Left renal cortex interstitium (tissue), 4 donors: ENCODE measurements at places on chromosomes 11 and 22.

GRCh38 chr11:121587182-121587581 lies 134.4 kb upstream of the SORL1-AS1 start:
- DNase-seq, result no peak

DNA sequence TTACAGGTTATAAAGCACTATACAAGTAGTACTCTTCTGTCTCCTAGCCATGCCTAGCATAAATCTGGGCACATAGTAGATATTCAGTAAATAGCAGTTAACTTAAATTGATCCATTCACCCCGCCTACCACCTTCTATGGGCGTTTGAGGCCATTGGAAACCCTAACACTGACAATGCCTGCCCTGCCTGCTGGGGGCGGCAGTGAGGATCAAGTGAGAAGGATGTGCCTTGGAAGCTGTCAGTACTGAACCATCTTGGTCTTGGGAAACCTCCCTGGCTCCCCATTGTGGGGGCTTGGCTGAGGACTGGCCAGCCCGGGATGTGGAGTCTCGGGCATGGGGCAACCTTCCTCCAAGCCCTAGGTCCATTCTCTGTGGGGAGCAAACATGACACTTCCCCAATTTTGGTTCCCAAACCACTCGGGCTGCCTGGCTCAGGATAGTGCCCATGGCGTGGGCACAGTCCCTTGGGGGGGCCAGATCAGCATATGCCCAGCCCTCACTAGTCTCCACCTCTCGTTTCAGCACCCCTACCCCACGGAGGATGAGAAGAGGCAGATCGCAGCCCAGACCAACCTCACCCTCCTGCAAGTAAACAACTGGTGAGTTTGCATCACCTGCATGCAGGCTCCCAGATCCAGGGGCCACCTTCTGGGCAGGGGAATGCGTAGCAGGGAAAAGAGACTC lies 67.4 kb downstream of the FEZ1 start:
- DNase-seq, result no peak

DNA sequence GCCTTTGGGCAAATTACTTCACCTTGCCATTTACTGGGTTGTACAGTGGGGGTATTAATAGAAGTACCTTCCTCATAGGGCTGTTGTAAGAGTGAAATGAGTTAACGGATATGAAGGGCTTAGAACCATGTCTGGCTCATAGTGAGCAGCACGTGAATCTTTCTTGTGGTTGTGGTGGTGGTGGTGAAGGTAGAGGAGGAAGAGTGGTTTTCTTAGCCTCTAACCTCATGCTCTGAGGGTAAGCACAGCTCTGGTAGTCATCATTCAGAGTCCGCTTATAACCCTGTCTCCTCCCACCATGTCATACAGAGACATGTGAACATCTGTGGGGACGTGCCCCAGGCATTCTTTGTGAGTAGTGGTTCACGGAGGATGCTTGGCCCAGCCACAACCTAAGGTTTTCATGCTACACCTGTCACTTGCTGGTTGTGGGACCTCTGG lies 43.6 kb downstream of the TEAD1 start:
- no peak for DNase-seq

DNA sequence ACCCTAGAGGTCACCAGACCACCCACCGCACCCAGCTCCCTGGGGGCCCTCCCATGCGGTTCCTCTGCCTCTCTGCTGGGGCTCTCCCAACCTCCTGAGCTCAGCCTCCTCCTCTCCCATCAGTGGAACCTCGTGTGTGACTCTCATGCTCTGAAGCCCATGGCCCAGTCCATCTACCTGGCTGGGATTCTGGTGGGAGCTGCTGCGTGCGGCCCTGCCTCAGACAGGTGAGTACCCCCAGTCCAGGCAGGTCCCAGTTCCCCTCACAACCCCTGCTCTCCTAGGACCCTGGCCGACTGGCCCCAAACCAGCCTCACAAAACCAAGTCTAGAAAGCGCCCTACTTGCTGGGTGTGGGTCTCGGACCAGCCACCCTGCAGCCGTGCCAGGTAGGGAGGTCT lies 1.6 kb downstream of the SLC22A12 start:
- no peak for DNase-seq

DNA sequence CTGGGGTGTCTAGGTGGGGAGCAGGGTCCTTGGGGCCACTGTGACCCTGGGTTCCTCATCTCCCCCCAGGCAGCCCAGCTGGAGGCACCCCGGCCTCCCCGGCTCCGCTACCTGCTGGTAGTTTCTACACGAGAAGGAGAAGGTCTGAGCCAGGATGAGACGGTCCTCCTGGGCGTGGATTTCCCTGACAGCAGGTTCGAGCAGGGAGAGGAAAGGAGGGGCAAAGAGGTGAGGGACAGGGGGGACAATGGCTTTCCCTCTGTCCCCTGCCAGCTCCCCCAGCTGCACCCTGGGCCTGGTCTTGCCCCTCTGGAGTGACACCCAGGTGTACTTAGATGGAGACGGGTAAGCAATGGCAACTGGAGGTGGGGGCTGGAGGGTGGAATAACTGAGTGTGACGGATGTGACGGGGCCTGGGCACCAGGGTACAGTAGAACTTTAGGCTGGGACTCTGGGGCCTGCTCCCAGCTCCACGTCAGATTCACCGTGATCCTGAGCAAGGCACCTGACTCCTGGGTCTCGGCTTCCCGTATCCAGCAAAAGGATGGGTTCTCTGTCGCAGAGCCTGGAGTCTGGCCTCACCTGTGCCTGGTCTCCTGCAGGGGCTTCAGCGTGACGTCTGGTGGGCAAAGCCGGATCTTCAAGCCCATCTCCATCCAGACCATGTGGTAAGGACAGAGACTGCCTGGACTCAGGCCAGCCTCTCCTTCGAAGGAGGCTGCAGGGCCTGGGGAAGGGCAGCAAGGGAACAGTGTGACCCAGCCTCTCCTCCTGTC lies 3.6 kb downstream of the SSH3 start:
- no peak for DNase-seq

- no peak for DNase-seq
Observed at GRCh38 chr11:118314988-118315411, 10.5 kb downstream of the CD3E start.

GRCh38 chr22:20814221-20814808 lies 40.4 kb downstream of the SERPIND1 start:
- DNase-seq, result no peak

- DNase-seq, result no peak
Observed at GRCh38 chr22:33986954-33987353, 66.7 kb upstream of the LARGE1 start.

DNA sequence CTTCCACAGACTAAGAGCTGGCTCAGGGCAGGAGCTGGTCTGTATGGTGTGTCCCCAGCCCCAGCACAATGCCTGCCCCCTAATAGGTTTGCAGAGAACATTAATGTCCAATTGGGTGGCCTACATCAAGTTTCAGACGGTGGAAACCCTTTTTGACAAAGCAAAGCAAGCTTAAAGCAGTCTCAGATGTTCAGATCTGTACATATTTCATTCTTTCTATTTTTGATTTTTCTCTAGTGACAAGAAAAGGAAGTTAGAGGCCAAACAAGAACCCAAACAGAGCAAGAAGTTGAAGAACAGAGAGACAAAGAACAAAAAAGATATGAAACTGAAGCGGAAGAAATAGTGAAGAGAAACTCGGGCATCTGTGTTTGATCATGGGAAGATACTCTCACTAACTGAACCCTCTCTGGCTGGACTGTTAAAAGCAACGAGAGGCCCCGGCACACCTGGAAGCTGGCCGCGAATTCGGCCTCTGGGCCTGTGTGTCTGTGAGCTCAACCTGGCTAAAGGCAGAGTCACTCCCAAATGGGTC lies 40.5 kb downstream of the NAT10 start:
- no peak for DNase-seq

GRCh38 chr22:27975381-27976013 lies 56.4 kb upstream of the PITPNB start:
- no peak for DNase-seq

DNA sequence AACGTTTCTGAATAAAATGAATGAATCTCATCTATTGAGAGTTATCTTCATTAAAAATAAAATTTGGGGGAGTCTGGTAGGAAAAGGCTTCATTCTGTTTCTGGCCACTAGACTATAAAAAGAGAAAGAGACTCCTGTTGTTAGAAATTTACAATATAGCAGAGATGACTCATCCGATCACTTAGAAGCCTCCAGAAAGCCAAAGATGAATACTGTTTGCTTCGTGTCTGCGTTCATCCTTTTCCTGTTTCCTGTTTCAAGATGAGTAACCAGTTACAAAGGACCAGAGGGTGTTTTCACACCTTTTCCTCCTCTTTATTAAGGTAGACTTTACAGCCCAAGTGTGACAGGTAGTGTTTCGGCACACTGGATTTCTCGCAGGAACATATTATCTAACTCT lies 1120.7 kb downstream of the LRRC4C start:
- DNase-seq, result no peak

DNA sequence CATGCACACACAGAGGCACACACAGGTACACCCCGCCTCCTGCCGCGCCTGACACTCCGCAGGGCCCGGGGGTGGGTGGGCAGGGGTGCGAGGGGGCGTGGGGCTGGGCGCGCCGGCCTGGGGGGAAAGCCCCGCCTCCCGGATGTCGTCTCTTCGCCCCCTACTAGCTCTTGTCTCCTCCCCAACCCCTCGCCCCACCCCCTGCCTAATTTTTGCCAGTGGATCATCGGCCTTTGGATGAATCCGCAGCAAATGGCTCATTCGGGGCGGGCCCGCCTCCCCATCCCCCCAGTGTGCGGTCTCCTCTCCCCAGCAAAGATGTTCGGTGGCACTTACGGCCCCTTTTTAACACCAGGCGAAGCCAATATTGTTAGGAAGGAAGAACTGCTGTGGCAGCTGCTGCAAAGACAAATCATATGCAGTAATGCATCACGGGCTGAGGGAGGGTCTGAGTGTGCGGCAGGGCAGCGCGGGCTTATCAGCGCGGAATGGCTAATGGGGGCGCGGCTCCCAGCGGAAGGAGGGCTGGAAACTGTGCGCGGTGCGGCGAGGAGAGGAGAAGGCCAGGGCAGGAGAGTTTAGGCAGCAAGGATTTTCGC lies 13.4 kb upstream of the NECTIN1 start:
- DNase-seq, result no peak

GRCh38 chr22:41613456-41613855 lies 7.4 kb downstream of the DESI1 start:
- no peak for DNase-seq

DNA sequence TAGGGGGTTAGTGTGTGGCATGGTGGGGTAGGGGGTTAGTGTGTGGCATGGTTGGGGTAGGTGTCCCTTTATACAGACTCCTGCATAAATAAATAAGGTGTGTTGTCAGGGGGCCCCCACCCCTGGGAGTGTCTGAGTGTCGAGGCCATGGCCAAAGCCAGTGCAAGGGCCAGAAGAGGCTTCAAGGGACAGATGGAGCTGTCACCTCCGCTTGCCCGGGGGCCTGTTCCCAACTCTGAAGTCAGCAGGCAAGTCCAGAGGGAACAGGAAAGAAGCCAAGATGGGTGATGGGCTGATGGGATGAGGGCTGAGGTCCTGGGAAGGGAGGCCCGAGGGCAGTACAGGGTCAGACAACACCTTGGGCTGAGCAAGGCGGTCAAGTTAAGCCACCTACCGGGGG lies 997.8 kb downstream of the BRD1 start:
- no peak for DNase-seq

DNA sequence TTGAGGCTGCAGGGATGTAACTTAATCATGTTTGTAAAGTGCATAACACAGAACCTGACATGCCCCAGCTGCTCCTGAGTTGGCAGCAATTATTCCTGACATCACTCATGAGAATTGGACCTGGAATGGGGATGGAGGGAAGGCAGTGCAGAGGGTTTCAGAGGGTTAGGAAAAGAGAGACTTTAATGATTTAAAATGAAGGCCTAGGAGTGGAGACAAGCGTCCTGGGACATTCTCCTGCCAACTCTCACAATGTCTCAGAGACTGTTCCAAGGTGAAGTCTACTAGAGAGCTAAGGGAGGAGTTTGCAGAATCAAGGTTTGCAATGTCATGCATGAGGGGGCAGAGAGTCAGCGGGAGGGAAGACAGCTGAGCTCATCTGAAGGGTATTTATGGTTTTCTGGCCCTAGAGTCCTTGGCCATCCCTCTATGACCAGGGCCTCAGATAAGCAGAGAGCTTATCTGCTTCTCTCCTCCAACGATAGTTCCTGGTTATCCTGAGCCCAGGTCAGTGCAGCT lies 36.9 kb downstream of the GGTLC2 start:
- DNase-seq, result no peak

DNA sequence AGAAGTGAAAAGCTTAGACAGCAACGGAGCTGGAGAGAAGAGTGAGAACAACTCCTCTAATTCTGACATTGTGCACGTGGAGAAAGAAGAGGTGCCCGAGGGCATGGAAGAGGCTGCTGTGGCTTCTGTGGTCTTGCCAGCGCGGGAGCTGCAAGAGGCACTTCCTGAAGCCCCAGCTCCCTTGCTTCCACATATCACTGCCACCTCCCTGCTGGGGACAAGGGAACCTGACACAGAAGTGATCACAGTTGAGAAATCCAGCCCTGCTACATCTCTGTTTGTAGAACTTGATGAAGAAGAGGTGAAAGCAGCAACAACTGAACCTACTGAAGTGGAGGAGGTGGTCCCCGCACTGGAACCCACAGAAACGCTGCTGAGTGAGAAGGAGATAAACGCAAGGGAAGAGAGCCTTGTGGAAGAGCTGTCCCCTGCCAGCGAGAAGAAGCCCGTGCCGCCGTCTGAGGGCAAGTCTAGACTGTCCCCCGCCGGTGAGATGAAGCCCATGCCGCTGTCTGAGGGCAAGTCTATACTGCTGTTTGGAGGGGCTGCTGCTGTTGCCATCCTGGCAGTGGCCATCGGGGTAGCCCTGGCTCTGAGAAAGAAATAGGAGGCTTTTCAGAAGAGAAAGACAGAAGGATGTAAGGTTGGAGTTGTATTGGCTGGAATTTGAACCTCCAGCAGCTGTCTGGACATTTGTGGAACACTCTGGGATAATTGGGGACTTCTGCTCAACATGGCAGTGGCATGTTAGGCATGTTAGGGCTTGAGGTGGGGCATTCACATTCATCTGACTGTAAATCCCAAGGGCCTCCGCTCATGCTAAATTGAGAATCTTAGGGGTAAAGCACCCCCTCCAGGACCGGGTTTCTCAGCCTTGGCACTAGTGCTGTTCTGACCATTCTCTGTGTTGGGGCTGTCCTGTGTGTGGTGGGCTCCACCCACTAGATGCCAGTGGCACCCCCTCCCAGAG lies 47.1 kb downstream of the BID start:
- no peak for DNase-seq

GRCh38 chr22:45202333-45203149 lies 38.2 kb downstream of the KIAA0930 start:
- no peak for DNase-seq

GRCh38 chr11:66454828-66455227 lies 11.9 kb upstream of the PELI3 start:
- no peak for DNase-seq

DNA sequence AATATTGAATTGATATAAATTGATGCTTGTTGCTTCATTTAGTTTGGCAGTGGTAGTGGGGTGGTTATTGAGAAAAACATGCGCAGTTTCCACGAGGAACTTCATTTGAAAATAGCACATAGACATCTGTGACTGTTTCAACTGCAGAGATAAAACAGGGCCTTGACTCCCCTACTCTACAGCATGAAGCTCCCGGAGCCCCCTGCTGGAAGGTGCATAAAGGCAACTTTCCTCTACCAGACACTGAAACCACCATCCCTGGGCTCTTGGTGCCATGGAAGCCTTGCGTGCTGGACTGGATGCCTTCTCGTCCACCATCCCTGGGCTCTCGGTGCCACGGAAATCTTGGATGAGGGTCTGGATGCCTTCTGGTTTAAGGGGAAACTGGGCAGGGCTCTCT lies 195.9 kb downstream of the CSNK2A3 start:
- DNase-seq, result no peak

- DNase-seq, result no peak
Observed at GRCh38 chr22:44505796-44506354, 7.8 kb upstream of the RTL6 start.
